SW 1271 (cell line): ENCODE measurements at places on chromosomes 3 and 15.

DNA sequence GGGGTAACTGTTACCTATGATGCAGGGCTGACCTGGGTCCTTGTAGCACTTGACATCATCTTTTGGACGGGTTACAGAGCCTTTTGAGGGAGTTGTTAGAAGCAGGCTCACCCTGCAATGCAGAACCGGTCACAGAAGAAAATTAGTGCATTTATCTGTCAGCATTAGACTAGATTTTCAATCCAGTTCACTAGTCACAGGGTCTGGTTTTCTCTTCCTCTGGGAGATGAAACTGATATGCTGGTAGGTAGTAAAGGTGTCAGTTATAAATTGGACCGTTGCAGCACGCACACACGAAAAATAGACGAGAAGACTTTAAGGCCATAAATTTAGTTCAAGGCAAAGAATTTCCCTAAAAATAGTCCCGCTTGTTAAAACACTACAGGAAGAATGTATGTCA lies 532.3 kb upstream of the ATP11B start:
- no peak for DNase-seq

DNA sequence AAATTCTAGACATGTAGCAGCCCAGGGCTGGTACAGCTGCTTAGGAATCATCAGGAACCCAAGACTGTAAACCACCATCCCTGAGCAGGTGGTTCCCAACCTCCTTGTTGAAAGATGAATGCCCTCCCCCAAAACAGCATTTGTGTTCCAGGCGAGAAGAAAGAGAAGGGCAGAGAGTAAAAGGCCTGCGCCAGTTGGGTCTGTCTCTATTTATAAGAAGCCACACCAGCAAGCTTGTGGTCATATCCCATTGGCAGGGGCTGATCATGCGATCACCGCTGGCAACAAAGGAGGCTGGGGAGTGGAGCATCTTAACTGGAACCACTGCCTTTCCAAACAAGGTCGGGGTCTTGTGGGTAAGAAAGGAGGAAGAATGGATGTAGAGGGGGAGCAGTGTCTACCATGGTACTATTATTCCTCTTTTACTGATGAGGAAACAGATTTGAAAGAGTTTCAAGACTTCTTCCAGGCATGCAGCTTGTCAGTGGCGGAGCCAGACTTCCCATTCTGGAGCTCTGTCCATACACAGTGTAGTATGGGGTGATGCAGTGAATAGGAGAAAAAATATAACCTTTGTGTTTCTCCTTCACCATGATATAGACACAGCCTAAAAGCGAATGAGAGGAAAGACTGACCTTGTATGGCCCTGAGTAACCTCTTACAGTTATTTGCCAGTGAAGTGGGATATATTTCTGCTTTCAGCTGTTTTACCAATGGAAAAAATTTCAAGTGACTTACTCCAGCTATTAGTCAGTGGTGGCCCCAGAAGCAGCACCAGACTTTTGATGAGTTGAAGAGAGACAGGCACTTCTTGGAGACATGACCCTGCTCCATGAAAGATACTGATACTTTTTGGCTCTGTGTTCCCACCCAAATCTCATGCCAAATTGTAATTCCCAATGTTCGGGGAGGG lies 222.6 kb downstream of the ABHD5 start:
- DNase-seq = no peak

DNA sequence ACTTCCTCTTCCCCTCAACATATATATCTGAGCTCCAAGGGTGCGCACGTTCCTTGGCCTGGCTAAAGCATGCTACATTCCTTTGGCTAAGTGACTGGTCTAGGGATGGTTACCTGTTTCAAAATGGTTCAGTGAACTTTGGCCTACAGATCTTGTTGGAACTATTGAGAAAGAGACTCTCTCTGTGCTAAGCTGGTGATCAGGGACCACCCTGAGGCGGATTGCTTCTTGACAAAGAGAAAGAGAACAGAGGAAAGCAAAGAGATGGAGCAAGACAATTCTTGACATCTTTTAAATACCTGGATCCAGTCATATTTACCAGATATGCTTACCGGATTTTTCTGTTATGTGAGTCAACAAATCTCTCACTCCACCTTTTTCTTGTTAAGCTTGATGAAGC lies 123.1 kb downstream of the CHST2 start:
- DNase-seq = no peak

- no peak for DNase-seq
These were observed 24.0 kb upstream of the SPTBN5 start for GRCh38 chr15:41917767-41918430.

DNA sequence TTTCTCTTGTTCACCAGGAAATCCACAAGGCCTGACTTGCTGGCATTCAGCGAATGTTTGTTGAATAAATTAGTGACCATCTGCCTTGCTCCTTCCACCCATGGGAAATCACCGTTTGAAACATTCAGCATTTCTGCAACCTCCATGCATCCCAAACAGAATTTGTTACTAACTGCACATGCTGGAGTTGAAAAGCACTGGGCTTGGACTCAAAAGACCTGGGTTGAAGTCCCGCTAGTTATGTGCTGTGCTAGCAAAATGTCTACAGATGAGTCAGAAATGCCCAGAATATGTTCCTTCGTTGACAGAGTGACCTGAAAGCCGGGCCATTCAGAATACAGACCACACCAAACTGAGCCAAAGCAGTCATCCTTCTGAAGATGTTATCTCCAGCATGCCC lies 144.6 kb downstream of the ALDH1A2 start:
- DNase-seq = no peak

GRCh38 chr3:184352149-184352785 lies 9.1 kb downstream of the CLCN2 start:
- no peak for DNase-seq

GRCh38 chr15:55407498-55408011 lies 604 bp downstream of the CCPG1 start:
- no peak for DNase-seq

- no peak for DNase-seq
These were observed 2.0 kb downstream of the XRN1 start for GRCh38 chr3:142445816-142446254.

- DNase-seq = no peak
These were observed 881.8 kb upstream of the NR2F2 start for GRCh38 chr15:95448531-95449229.

GRCh38 chr15:73030122-73030679 lies 22.1 kb upstream of the NEO1 start:
- no peak for DNase-seq

DNA sequence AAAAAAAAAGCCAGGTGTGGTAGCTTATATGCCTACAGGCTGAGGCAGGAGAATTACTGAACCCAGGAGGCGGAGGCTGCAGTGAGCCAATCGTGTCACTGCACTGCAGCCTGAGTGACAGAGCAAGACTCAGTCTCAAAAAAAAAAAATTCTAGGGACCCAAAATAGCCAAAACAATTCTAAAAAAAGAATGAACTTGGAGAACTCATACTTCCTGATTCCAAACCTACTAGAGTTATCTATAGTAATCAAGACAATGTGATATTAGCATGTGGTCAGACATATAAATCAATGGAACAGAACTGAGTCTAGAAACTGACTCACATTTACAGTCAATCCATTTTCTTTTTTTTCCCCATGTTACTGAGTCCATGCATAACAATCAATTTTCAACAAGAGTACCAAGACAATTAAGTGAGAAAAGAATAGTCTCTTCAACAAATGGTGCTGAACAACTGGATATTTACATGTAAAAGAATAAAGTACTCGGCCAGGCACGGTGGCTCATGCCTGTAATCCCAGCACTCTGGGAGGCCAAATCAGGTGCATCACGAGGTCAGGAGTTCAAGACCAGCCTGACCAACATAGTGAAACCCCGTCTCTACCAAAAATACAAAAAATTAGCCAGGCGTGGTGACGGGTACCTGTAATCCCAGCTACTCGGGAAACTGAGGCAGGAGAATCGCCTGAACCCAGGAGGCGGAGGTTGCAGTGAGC lies 11.9 kb downstream of the PRKAR2A start:
- DNase-seq = no peak

GRCh38 chr3:72768936-72769335 lies 79.3 kb downstream of the SHQ1 start:
- DNase-seq = no peak

- DNase-seq = no peak
These were observed 18.7 kb upstream of the BCL2A1 start for GRCh38 chr15:79989682-79990081.

GRCh38 chr3:97822359-97822775 lies 556 bp downstream of the CRYBG3 start:
- DNase-seq = peak; percentile 60

DNA sequence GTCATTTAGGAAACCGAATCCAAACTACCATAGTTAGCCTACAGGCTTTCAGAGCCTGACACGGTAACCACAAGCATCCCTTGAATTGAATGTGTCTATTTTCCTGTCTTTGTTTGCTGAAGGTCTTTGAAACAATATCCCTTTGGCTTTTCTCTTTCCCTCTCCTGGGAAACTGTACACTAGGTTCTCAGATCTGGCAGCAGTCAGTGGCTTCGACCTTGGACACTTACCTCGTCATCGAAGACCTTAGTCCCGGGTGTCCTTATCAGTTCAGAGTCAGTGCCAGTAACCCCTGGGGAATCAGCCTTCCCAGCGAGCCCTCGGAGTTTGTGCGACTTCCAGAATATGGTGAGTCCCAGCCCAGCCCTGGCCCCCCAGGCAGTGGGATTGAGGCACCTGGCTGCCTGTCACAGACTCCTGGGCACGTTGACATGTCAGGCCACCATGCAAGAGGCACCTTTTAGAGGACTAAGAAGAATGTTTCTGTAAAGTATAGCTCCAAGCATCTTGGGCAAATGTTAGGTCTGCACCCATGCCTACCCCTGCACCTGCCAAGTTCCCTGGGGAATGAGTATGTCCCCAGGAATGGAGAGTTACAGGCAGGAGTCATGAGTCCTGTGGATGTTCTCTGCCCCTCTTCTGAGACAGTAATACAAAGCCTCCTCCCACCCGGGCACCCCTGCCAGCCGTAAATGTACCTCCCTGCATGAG lies 30.4 kb upstream of the UMPS start:
- no peak for DNase-seq

GRCh38 chr3:124584552-124585391 lies 145.5 kb upstream of the UMPS start:
- no peak for DNase-seq

DNA sequence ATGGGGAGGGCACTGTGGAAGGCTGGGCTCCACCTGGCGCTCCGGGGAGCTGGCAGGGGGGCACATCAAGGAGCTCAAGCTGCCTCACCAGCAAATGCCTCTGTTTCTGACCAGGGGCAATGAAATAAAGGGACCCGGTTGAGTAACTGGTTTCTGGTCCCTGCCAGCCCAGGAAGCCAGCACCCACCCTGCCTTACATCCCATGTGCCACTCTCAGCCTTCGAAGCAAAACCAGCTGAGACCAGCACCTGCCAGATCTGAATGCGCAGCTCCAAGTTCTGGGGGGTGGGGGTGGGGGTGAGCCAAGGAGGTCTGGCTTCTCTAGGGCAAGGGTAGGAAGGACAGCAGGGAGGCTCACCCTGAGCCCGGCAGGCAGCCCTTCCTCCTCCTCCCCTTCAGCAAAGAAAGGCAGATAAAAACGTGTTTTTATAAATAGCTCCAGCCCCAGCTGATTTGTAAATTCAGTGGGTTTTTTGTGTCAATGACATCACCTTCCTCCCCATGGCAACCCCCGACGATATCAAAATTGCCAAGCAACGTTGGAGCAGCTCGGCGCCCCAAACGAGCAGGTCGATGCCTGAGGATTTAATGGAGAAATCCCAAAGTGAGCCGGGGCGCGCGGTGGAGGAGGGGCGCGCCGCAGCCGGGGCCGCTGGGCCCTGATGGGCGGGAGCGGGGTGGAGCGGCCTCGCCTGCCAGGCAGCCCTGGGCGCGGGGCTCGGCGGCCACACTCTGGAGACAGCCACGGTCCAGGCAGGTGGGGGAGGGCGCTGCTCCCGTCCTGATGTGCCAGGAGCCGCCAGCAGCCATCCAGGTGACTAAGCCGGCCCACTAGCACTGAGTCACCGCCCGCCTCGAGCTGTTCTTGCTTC lies at the start of gene PAK6:
Gene PAK6, plus strand, starts transcription at position 532 of the 872 bp plus-strand sequence. CDS start 25,723 bp downstream, outside the sequence.
- DNase-seq = no peak

DNA sequence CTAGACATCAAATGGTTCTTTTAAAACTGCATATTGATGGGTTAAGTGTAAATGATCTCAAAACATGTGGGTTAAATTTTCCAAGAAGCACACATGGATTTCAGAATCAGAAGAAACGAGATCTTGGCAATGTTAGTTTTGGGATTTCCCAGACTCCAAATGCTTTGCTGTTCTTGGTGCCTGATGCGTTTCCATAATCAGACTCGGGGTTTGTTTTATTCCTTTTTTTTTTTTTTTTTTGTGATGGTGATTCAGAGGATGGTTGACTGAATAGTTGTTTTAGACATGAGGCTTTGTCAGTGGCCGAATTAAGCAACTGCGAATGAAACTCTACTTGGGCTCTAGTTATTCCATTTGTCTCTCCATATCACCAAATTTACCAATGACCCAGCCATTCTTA lies 52.2 kb upstream of the FAM98B start:
- DNase-seq = no peak

DNA sequence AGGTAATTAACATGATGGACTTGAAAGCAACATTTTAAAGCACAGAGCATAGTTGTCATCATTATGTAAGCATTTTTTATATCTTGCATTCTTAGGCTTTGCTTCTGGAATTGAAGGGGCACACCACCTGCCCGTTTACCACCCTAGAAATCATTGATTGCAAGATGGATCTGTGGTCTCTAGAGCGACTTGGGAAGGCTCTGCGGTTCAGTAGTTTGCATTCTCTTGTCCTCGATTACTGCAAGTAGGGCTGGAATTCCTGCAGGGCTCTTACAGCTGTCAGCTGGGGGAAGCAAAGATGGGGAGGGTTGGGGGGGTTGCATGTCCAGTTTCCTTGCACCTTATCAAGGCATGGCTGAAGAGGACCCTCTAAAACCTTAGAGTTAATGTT lies 56.7 kb upstream of the RNF7 start:
- DNase-seq = no peak

DNA sequence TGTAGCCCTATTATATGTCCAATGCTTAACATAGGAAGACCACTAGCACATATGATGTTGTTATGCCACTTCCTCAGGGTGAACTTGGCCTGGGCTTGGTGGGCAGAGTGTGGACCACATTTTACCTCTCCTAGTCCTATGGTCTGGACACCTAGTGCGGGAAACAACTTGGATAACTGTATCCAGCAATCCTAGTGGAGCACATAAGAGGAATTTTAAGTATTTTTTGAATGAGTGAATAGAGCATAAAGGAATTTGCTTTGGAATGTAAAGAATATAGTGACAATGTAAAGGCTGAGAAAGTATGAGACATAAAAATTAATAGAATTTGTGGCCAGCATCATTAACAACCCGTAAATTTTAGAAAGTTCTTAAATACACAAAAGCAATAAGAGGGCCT lies 528.9 kb downstream of the IGSF11 start:
- DNase-seq = peak; percentile 19

DNA sequence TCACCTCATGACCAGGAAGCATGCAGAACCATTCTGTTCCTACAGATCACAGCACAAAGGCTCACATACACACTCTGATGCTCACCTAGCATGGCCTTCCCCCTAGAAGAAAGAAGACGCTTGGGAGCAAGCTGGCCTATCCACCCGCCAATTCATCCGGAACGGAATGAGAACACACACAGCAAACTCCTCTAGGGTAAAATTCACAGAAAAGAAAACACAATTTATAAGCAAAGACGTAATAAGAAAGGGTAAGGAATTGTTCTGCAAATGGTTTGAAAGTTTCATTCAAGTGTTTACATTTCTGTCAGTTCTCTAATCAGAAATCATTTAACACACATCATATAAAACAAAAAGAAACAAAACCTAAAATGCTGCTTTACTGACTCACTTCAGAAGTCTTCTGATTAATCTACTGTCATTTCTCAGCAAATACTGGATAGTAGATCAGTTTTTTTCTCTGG lies 218.1 kb downstream of the OSBPL10 start:
- no peak for DNase-seq
